ENCODE measurements at places on chromosomes 4 and X.

GRCh38 chr4:2168469-2169319, 73.2 kb downstream of the HAUS3 start:
- no peak for DNase-seq

- no peak for DNase-seq
Observed at GRCh38 chrX:137352101-137352660, 213.7 kb upstream of the ZIC3 start.

DNA sequence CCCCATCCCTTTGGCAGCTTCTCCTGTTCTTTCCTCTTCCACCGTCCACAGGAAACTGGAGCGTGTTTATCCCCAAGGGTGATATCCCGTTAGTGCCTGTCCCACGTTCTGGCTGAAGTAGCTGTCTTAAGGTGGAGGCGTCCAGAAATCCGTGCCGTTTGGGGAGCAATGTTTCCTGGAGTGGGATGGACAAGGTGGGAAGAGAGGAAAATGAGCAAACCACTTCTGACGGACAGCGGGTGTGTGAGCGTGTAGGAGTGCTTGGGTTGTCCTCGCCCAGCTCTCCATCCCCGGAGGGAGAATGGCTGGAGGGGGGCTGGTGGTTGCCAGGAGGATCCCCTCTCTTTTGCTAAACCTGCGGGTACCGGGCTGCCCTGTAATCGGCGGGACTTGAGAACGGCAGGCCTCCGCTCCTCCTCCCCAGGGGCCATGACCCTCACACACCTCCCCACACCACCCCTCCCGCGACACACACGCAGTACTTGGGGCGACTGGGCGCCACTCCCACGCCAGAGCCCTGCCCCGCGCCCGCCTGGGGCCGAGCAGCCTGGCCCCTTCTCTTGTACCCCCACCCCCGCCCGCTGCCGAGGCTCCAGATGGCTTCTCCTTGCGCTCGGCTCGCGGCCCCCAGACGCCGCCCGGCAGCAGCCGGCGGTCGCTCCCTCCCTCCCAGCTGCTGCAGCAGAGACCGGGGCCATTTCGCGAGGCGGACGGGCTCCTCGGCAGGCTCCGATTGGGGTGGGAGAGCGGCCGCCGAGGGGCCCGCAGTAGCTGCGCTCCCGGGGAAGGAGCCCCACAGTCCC, 13.9 kb upstream of the PRDM8 start:
- DNase-seq, result no peak

- no peak for DNase-seq
Observed at GRCh38 chrX:130300010-130300282, 31.2 kb upstream of the ZNF280C start.

DNA sequence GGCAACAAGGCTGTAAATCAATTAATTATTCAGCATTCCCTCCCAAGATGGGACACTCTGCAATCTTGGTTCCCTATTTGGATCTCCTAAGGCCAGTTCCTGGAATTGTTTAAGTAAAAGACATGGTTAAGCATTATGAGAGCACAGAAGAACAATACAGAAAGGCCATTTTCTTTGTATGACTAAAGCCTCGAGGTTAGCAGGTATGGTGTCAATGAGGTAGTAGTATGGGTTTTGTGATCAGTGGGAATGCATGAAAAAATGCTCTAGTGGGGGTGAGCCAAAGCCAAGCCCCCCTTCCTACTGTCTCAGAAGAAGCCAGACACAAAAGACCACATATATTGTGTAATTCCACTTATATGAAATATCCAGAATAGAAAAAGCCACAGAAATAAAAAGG, 61.7 kb upstream of the S100G start:
- DNase-seq, result no peak

DNA sequence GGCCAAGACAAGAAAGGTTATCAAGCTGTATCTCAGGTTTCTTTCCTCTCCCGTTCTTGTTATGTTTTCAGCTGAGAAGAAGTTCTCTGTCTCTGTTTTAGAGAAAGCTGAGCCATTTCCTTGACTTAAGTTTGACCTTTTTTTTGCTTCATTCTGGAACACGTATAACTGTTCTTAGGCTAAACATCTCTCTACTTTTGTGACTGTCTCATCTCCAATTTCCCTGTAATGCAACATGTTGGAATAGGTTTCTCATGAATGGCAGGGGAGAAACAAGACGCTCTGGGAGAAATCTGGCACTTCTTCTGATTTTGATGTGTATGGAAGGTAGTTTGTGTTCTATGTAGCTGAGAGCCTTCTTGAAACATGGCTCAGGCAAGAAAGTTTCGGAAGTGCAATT, 36.2 kb upstream of the SFRP2 start:
- DNase-seq, result no peak

DNA sequence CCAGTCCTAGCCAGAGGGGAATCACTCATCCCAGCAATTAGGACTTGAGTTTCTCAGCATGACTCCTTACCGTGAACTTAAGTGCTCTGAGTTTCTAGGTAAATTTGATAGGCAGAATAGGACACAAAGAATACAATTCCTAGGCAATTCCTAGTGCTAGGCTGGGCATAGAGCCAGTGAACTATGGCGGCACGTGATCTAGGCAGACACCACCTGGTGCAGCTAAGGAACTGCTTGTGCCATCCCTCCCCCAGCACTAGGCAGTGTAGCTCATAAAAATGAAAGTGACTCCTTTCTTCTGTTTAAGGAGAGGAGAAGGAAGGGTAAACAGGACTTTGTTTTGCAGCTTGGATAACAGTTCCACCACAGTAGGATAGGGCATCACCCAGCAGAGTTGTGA, 736.3 kb upstream of the PCDH7 start:
- no peak for DNase-seq

- no peak for DNase-seq
Observed at GRCh38 chr4:18754180-18754579, 732.6 kb upstream of the LCORL start.

DNA sequence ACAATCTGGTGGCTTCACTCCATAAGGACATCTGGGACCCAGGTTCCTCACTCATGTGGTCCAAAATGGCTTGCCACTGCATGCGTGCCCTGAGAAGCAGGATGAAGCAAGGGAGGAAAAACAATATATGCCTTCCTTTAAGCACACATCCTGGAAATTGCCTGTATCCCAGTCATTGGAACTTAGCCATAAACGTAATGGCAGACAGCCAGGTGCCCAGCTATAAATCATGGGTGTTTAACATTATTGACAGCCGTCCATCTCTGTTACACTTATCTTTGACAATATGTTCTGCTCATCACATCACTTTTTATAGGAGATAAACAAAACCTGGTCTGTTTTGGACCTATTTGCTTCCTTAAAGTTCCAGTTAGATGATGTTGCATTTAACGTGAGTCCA, 181.0 kb downstream of the AASDH start:
- DNase-seq, result no peak

DNA sequence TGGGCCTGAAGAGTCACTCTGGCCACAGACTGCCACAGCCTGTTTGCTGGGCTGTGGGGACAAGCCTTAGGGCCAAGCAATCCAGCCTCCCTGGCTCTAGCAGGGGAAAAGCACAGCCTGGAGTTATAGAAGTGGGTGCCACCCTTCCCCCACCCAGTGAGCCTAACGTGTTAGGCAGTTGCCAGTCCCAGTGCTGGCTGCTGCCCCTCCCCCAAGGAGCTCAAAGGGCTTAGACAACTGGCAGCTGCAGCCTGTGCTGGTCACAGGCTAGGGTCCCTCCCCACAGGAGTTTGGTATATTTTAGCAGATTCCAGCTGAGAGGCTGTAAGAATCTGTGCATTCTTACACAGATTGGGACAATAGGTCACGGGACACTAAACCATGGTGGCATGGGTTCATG, 370.3 kb upstream of the FGF16 start:
- DNase-seq, result no peak

DNA sequence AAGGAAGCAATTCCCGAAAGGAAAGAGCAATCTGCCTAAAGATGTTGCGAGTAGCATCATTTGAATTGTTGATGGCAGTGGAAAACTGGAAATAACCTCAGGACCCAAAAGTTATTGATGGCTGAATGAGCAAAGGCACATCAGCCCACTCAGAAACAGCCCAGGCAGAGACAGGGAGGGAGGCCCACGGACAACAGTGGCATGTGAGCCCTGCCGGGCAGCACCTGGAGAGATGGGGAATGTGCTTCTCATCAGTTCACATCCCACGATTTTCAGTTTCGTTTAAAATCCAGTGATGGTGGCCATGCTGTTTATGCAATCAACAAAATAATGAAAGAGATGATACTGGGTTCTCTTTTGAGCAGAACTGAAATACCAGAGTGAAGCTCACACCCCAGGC, 80.0 kb downstream of the JAKMIP1 start:
- DNase-seq, result no peak

GRCh38 chrX:24877854-24878650, 137.7 kb downstream of the ARX start:
- no peak for DNase-seq

DNA sequence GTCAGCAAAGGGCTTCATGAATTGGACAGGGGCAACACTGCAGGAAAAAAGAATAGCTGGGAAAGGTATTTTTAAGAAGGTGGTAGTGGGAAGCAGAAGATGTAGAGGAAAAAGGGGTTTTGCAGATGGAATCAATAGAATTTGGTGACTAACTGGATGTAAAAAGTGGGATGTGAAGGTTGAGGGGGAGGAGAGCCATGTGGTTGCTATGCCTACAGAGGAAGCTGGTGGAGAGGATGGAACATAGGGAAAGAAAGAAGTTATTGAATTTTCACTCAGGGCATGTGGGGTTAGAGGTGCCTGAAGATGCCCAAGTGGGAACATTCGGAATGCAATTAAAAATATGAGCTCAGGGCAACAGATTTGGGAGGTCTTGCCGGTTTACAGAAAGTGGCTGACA, 33.0 kb downstream of the REELD1 start:
- DNase-seq, result no peak

GRCh38 chr4:123840197-123840596, 443.6 kb downstream of the SPRY1 start:
- DNase-seq, result no peak

DNA sequence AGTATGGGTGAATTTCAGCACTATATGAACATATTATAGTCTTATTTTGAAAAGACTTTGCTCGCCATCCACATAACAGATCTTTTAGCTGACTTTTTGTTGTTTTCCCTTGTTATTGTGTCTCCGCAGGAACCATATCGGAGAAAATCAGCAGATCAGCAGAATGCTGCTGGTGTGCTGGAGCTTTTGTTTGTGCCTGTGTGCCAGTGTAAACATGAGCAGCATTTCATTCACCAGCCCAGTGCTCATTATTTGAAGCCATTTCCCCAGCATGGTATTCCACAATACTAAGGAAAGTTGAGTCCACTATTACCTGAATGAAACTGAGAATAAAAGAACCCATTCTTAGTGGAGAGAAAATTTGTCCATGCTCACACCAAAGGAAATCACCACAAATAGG, 261.8 kb upstream of the ARX start:
- DNase-seq, result no peak

- DNase-seq, result no peak
Observed at GRCh38 chr4:57504797-57505530, 394.8 kb upstream of the IGFBP7 start.

DNA sequence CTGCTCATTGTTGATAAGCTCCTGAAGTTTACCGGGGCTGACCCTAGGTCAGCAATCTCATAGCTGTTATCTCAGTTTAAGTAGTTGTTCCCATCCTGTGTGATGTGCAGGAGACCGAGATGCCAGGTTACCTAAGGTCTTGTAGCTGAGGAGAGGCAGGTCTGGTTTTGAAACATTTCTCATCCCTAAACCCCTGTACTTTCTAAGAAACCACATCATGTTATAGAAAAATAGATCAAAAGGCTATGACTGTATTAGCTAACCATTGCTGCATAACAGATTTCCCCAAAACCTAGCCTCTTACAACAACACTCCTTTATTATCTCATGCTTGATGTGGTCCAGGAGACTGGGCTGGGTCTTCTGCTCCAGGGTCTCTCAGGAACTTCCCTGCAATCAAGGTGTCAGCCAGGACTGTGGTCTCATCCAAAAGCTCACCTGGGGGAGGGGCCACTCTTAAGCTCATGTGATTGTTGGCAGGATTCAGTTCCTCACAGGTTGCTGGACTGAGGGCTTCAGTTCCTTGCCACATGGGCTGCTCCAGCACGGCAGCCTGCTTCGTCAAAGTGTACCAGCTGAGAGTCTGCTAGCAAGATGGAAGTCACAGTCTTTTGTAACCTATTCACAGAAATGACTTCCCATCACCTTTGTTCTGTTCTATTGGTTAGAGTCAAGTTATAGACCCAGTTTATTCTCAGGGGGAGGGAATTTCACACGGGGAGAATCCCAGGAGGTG, 60.9 kb upstream of the CLCN4 start:
- DNase-seq, result no peak

DNA sequence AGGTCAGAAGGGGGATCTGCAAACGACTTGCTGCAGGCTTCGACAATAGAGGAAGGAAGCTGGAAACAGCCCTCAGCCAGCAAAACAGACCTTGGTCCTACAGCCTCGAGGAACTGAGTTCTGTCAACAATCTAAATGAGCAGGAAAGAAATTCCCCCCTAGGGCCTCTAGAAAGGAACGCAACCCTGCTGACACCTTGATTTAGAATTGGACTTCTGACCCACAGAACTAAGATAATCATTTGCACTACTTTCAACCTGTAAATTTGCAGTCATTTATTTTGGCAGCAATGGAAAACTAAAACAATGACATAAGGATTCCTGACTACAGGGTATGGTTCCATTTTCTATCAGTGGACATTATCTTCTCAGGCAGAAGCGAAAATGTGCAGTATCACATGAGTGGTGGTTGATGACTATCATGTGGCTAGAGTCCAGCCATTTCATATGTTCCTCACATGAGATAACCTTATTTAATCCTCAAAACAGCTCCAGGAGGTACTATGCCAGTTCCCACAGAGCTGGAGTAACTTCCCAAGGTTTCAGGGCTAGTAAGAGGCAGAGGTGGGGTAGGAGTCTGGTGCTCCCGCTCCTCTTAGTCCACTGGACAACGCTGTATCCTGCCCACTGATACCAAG, 61.6 kb downstream of the SAT1 start:
- no peak for DNase-seq

- DNase-seq, result no peak
Observed at GRCh38 chrX:51420610-51421009, 75.8 kb downstream of the NUDT11 start.

- no peak for DNase-seq
Observed at GRCh38 chr4:14046642-14047041, 419.1 kb upstream of the BOD1L1 start.

GRCh38 chr4:110627977-110628662, 5.2 kb upstream of the PITX2 start:
- no peak for DNase-seq

GRCh38 chrX:17038277-17038676, 91.8 kb downstream of the REPS2 start:
- no peak for DNase-seq

GRCh38 chr4:142974328-142974727, 128.2 kb upstream of the INPP4B start:
- DNase-seq, result no peak

DNA sequence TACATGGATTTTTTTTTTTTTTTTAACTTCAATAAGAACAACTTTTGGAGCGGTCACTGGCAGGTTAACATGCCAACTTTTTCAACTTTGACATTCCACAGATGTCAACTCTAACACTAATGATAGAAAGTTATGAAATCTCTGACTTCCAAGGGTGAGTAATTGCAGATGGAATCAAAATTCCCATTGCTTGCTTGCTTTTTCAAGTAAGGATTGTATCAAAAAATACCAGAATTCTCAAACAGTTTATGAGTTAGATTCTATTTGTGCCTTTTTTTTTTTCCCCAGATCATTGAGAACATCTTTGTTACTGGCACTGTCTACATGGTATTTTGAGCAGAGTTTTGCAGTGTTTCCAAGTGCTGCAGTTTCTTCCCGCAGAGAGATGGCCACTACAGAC, 50.3 kb upstream of the OTUD4 start:
- DNase-seq, result no peak

GRCh38 chrX:13226214-13226613, 93.6 kb downstream of the ATXN3L start:
- DNase-seq, result no peak

- DNase-seq, result no peak
Observed at GRCh38 chr4:83207497-83208101, 77.0 kb downstream of the COQ2 start.
